Activated CD4-positive, alpha-beta T cell treated with anti-CD3 and anti-CD28 coated beads for 36 hours (primary cell): ENCODE measurements at places on chromosomes 1 and 21. TPM values are rescaled to one million over a fixed set of nuclear protein-coding genes. Genes with fewer than 3 reads are reported as not detected.

GRCh38 chr1:182677397-182678098, 6.8 kb downstream of the RGS8 start:
- H3K27me3 ChIP-seq, result peaks cover 14% of the 10 kb centered on the region
- H3K36me3 ChIP-seq, result no peaks in the 10 kb centered on the region
- no peak overlapping the region for H3K4me3 ChIP-seq
- H3K4me1 ChIP-seq, result no peaks in the 10 kb centered on the region

DNA sequence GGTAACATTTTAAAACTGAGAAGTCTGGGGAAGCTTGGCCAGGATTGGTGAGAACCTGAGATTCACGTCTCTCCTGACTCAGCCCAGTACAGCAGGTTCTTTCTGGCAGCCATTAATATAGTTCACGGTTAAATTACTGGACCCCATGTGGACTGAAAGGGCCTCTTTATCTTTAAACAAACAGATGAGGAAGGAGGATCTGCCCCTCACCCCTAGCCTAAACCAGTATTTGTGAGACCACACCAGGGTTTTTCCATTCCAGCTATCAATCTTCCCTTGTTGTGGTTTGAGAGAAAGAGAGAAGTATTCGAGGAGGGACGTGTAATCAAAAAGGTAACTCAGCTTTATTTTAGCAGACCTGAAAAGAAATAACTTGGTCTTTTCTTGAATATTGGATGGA, 137.1 kb downstream of the PROX1 start:
- peaks cover 8% of the 10 kb centered on the region for H3K4me1 ChIP-seq
- no peak overlapping the region for H3K4me3 ChIP-seq
- H3K27ac ChIP-seq, result no peak overlapping the region
- peaks cover 2% of the 10 kb centered on the region for H3K27me3 ChIP-seq

Gene NMNAT1
- total RNA-seq, result 7.3 TPM

DNA sequence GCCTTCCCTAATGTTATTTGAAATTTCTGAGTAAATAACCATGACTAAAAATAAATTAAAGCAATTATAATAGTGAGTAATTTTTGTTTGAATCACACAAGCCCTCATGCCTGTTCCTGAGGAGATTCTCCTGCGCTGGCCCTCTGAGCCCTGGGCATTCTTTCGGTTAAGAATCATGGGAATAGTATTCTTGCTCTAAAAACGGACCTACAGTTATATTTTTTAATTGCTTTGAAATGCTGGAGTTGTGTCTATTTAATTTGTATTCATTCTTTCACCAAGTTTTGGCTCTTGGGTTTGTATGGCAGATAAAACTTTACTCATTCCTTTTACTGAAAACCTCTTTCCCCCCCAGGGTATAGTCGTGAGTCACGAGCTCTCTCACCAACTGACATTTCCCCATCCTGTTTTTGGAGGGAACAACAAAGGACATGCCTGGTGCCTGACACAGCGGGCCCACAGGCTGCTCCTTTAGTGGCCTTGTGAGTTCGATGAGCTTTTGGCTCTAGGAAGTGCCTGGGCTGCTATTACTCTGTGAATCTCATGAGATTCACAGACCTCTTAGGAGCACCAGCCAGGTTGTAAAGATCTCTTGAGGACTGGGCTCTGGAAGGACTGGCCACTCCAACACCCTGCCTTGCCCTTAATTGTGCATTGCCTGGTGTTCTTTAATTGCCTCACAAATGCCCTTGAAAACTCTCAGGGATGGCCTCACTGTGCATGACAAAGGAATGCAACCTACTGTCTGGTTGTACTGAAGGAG, 58.6 kb downstream of the DDR2 start:
- H3K36me3 ChIP-seq, result no peaks in the 10 kb centered on the region
- no peak overlapping the region for H3K4me3 ChIP-seq
- peaks cover 3% of the 10 kb centered on the region for H3K4me1 ChIP-seq
- peaks cover 15% of the 10 kb centered on the region for H3K27me3 ChIP-seq
- peak; percentile 23 for DNase-seq
- no peak overlapping the region for H3K27ac ChIP-seq

DNA sequence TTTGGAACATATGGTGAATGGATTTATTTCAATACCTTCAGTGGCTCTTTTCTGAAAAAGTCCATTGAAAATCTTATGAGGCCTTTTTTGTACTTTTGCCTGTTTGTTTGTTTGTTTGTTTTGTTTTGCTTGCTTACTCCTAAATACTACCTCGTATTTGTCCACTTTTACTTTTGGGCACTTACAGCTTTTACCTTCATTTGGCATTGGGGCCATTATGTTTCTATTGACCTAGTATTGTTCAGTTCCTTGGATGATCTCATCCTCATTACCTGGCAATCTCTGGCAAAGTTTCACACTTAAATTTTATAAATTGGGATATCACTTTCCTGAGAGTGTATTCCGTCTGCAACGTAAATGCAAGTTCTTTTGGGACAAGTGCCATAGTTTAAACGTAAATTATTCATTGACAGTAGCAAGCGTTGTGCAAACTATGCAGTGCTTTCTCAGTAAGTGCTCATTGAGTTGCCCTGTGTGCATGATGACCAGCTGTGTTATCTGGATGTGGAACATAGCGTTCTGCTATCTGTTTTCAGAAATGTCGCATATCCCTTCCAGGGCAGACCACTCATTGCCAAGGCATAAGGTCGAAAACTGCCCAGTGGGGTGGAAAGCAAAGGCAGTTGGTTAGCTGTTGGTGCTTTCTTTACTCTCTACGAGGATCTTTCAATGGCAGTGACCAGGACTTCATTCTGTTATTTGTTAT, 51.1 kb downstream of the LRRC8D start:
- no peak for DNase-seq
- no peak overlapping the region for H3K4me3 ChIP-seq
- peaks cover 62% of the 10 kb centered on the region for H3K4me1 ChIP-seq
- H3K27me3 ChIP-seq, result no peaks in the 10 kb centered on the region

Gene DDX59
- total RNA-seq, result 17.4 TPM

Gene FAM229A
- 3.3 TPM for total RNA-seq

DNA sequence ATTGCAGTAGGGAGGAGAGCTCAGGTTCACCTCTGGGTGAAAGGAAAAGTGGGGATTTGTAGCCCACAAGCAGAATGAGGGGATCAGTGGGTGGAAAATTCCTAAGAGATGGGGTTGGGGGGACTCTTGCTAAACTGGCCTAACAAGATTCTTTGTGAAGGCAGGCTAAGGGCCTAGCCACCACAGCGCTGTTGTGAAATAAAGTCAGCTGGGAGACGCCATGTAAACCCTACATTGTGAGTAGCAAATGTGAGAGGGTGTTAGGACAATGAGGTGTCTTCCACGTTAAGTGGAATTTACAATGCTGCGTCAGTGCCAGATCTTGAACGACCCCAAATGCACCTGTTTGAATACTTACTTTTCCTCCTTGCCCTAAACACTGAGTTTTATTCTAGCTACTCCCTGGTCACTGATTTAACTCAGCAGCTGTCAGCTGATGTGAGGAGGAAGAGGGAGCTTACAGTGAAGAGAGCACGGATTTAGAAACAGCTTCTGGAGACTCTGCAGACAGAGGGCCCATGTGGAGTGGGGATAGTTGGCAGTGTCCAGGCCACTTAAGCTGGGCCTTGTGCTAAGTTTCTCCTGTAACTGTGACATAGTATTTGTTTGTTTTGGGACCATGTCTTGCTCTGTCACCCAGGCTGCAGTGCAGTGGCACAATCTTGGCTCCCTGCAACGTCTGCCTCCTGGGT, 17.3 kb downstream of the PDPN start:
- DNase-seq, result no peak
- no peaks in the 10 kb centered on the region for H3K4me1 ChIP-seq
- H3K36me3 ChIP-seq, result no peaks in the 10 kb centered on the region
- H3K27ac ChIP-seq, result no peak overlapping the region
- peaks cover 6% of the 10 kb centered on the region for H3K27me3 ChIP-seq
- no peak overlapping the region for H3K4me3 ChIP-seq

Gene GPR52
- 0.55 TPM for total RNA-seq

GRCh38 chr1:27716262-27716895, 9.4 kb upstream of the FAM76A start:
- no peaks in the 10 kb centered on the region for H3K4me1 ChIP-seq
- peaks cover 10% of the 10 kb centered on the region for H3K27me3 ChIP-seq
- no peak overlapping the region for H3K4me3 ChIP-seq
- H3K27ac ChIP-seq, result no peak overlapping the region

GRCh38 chr1:224559981-224560728, 56.0 kb upstream of the CNIH3 start:
- H3K27me3 ChIP-seq, result no peaks in the 10 kb centered on the region
- H3K4me1 ChIP-seq, result no peaks in the 10 kb centered on the region
- no peak for DNase-seq
- no peak overlapping the region for H3K27ac ChIP-seq

Gene SV2A
- total RNA-seq, result 7.8 TPM

Gene ABCG1
- 11.6 TPM for total RNA-seq

DNA sequence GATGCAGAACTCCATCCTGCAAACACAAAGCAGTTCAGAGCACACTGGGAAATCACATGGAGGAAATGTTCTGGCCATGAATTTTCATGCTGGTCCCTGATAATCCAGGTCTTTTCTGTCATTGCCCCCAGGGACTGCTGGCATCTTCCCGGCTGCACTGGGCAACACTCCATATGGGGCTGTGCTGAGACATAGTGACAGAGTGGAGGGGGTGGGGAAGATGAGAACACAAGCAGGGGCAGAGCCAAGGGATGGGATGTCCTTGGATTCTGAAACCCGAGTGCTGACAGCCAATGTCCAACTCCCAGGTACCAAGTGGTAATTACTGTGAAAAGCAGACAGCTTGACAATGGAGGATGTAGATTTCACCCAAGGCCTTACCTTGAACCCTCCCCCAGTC, 185.7 kb downstream of the HIVEP3 start:
- H3K36me3 ChIP-seq, result no peaks in the 10 kb centered on the region
- H3K27ac ChIP-seq, result no peak overlapping the region
- no peak for DNase-seq
- no peak overlapping the region for H3K4me3 ChIP-seq

DNA sequence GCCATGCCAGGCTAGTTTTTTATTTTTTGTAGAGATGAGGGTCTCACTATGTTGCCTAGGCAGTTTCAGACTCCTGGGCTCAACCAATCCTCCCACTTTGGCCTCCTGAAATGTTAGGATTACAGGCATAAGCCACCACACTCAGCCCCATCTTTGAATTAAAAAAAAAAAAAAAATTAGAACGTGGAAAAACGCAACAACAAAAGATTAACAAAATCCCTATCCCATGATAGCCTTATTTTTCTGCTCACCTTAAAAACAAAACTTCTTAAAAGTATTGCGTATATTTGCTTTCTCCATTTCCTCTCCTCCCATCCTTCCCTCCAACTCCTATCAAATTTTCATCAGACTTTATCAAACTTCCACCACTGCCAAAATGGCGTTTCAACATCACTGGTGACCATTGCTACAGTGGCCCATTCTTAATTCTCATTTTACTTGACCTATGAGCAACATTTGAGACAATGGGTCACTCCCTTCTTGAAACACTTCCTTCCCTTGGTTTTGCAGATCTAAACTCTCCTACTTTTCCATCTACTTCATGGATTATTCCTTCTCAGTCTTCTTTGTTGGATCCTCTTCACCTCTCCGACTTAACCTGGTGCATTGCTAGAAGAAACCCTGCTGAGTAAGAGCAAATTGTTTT, 579 bp upstream of the ZNF684 start:
- H3K36me3 ChIP-seq, result peaks cover 16% of the 10 kb centered on the region
- peaks cover 17% of the 10 kb centered on the region for H3K4me1 ChIP-seq
- peak overlapping the region; percentile 88 for H3K4me3 ChIP-seq
- peaks cover 10% of the 10 kb centered on the region for H3K27me3 ChIP-seq

Gene DIPK1A
- total RNA-seq, result 6.5 TPM

DNA sequence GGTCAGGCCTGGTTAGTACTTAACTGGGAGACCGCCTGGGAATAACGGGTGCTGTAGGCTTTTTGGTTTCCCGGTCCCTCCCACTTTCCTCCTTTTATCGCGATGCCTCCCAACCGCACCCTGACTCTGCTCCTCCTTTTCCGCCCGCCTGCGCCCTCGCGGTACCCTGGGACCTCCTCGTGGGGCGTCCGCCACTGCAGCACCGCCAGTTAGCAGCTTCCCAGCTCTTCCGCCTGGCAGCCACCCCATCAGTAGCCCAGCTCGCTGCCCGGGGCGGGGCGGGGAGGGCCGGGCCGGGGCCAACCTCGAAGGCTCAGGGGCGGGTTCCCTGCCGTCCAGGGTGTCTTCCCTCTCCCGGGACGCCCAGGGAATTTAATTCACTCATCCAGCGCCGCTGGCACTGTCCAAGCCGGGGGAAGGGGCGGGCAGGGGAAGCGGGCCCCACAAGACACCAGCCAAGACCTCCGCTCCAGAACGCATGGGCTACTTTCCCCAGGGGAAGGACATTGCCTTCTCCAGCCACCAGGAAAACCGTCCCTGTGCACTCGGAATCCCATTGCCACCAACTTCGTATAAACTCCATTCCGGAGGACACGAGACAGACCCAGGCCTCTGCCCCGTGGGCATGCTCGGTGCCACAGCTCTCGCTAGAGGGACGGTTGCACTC, 2.0 kb upstream of the ZNF678 start:
- H3K27ac ChIP-seq, result no peak overlapping the region
- peaks cover 23% of the 10 kb centered on the region for H3K4me1 ChIP-seq
- no peak for DNase-seq
- H3K4me3 ChIP-seq, result no peak overlapping the region

GRCh38 chr1:25713961-25714360, 86.0 kb upstream of the SELENON start:
- no peaks in the 10 kb centered on the region for H3K27me3 ChIP-seq
- peaks cover 64% of the 10 kb centered on the region for H3K4me1 ChIP-seq
- H3K4me3 ChIP-seq, result no peak overlapping the region
- H3K36me3 ChIP-seq, result peaks cover 6% of the 10 kb centered on the region
- no peak for DNase-seq

- H3K27ac ChIP-seq, result no peak overlapping the region
These were observed 13.9 kb upstream of the SCMH1 start for GRCh38 chr1:41255978-41256377.

DNA sequence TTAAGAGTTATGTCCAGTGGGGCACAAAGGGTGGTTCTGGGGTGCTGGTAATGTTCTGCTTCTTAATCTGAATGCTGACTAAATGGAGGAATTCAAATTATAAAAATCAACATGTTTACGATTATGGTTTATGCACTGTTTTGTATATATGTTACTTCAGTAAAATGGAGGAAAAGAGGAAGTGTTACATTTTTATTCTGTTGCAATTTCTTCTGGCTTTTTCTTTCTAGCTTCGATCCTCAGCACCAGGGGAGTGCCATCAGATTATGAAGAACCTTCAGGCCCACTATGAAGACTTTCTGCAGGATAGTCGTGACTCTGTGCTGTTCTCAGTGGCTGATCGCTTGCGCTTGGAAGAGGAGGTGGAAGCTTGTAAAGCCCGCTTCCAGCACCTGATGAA, 105.5 kb downstream of the MACF1 start:
- H3K4me1 ChIP-seq, result no peaks in the 10 kb centered on the region
- H3K4me3 ChIP-seq, result no peak overlapping the region
- DNase-seq, result no peak
- peaks cover 46% of the 10 kb centered on the region for H3K36me3 ChIP-seq
- no peaks in the 10 kb centered on the region for H3K27me3 ChIP-seq
